ENCODE measurements at places on chromosomes 4 and X.

DNA sequence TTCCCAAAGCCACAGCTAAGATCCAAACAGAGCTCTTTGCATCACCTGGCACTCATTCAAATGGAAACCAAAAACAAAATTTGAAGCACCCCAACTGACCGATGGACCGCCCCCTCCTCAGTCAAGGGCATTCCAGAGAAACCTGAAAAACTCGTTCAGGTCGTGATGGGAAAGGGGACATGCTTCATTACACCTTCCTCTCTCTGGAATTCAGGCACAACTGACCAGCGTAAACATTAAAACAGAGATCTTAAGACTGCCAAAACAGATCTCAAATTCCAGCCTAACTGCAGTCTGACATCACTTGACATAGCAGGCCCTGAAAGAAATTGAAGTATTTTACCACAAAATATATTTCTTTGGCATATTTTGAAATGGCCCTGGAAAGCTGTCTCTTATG lies 28.5 kb downstream of the PTTG2 start:
- DNase-seq, result no peak

GRCh38 chr4:38275331-38276100 lies 315.3 kb downstream of the PTTG2 start:
- DNase-seq, result no peak

- no peak for DNase-seq
Measured at GRCh38 chr4:47538825-47539154, 53.7 kb downstream of the ATP10D start.

GRCh38 chrX:19121466-19121865 lies 802 bp downstream of the ADGRG2 start:
- DNase-seq, result no peak

DNA sequence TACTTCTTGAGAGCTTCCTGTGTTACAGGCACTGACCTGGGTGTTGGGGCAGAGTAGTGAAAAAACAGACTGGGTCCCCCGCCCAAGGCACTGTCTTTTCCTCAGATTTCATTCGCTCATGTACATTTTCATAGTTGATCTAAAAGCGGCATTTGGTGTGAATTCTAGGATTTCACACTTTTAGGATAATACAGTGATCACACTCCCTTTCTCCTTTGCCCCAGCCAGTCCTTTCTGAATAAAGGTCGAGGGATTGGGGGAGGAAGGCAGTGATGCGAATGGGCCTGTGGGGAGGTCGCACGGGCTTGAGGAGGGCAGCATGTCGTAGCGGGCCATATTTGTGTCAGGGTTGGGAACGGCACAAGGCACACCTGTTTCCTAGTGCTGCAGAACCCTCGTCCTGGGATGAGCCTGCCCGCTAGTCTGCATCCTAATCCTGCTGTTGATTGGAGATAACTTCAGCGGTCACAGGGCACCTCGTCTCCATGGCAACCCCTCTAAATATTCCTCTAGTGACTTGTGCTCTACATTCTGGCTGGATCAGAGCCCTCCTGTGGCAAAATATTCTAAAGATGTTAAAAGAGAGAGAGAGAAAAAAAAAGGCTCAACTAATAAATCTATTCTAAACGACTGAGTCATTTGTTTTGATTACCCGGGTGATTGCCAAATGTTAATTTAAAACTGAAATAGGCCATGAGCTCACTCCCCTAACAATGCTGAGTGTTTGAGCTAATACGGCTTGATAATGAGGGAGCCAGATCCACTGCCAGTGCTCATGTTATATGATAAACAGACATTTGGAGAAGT lies 21.8 kb downstream of the FHL1 start:
- DNase-seq, result peak; percentile 64

DNA sequence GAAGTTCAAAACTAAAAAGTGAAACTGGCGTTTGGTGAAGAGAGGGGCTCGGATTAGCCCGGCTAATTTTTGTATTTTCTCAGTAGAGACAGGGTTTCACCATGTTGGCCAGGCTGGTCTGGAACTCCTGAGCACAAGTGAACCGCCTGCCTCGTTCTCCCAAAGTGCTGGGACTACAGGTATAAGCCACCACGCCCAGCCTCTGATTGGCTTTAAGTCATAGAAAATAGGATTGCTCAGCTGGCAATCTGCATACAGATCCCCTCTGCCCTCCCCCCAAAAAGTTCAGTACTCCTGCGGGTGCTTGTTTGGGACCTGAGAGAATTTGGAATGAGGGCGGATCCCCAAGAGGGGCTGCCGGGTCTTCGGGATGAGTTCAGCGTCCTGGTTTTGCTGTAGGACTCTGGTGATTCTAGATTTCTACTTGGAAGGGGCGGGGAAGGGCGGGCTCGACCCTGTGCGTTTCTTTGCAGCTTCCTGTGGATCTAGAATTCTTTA lies 537 bp upstream of the PRKX start:
- no peak for DNase-seq

DNA sequence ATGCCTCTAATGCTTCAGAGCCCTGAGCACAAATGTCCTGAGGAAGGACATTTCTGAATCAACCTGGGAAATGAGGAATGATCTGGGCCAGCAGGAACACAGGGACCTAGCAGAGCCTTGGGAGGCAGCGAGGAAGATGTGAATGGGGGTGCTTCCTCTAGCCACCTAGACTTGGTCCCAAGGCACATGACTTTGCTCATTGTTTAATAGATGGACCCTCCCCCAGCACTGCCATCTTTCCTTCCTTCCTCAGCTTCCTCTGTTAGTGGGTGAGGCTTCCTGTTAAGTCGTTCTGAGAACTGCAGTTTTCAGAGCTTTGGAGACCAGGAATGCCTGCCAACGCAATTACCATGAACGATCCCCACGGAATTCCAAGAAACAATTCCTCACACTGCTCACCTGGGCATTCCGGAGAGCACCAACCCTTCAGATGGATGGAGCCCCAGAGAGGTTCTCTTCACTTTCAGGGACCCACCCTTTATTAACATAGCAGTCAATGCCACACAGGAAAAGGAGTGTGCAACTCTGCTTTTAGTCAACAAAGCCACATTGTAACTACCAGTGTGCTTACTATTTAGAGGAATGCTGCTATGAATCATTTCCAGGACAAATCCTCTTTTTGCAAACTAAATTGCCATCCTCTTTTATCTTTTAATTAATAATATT lies 48.5 kb upstream of the STIM2 start:
- no peak for DNase-seq

Data from muscle of back (tissue), 13 donors.